ENCODE measurements at places on chromosomes 6 and 20. TPM values are rescaled to one million over a fixed set of nuclear protein-coding genes. Genes with fewer than 3 reads are reported as not detected.

- no peak for DNase-seq
These were observed 61.1 kb upstream of the FBXO30 start for GRCh38 chr6:145875496-145876211.

DNA sequence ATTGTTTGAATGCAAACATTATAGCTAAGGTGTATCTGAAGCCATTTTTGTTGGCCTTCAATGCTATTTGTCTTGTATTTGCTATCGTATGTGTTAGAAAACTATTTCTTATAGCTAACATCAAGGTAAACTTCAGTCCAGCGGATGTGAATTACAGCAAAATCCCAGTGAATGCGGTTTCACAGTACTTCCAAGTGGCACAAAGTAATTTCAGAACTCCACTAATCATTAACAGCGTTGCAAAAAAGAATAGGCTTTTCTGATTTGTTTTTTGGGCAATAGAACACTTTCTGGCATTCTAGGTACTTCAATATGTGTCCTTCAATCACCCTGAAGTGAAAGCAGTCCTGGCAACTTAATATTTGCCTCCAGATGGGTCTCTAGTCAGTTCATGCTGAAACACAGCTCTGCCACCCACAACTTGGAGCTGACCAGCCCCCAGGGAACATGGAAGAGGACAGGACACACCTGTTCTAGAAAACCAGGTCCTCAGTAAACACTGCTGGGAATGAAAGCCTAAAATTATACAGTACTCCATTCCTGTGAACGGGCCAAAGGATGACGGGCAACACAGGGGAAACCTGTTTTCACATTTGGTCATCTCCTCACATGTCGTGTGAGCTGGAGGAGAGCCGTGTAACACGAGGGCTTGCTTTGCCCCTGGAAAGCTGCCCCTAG lies 9.7 kb upstream of the MRPS10 start:
- no peak for DNase-seq

GRCh38 chr6:138115201-138115600 lies 8.0 kb upstream of the PERP start:
- DNase-seq = no peak

Gene IYD
- total RNA-seq = not detected

Gene PTPN1
- 21.8 TPM for total RNA-seq

GRCh38 chr20:24643731-24644626 lies 174.6 kb downstream of the SYNDIG1 start:
- DNase-seq = no peak

Gene ABT1
- 11.0 TPM for total RNA-seq

DNA sequence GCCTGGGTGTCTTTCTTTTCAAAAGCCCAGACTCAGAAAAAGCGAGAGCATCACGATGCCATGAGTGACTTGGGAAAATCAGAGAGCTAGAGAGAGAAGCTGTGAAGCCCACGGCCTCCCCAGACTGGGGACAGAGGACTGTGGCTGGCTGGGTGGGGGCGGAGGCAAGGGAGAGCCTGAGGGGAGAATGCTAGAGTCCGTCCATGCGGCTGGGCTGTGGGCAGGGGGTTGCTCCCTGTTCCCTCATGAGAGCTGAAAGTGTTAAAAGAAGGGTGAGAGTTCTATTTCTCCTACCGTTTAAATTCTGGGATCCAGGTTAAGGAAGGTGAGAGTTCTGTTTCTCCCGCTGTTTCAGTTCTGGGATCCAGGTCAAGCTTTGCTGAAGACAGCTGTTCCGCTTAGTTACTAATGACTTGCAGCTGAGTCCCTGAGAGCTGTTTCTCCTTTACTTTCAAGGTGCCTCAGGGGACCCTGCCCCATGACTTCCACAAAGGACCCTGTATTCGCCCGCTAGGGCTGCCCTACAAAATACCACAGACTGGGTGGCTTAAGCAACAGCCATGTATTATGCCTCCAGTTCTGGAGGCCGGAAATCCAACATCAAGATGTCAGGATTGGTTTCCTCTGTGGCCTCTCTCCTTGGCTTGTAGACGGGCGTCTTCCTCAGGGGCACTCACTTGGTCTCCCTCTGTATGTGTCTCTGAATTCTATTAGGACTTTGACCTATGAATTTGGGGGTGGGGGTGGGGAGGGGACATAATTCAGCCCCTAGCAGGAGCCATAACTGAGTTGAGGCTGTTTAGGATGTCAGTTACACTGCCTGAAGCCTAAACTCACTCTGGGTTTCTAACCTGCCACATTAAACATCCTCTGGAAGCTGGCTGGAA lies 127.0 kb downstream of the PXDC1 start:
- no peak for DNase-seq

DNA sequence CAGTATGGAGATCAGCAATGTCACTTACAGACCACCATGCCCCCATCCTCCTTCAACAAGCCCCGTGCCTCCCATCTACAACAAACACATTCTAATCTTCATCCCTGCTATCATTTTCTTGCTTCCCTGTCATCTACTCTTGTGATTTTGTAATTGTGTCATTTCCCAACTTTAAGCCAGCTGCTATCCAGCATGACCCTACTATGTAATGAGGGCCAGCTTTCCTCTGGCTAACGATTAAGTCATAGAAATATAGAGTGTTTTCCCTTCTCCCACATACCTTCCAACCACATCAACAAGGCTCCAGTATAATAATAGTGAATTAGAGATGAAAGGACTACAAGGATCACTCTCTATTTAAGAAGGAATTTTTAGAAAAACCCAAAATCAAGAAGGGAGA lies 607.0 kb downstream of the TENT5A start:
- no peak for DNase-seq

GRCh38 chr20:57351042-57351783 lies at the start of gene RAE1:
Gene RAE1 (plus strand): TSS chr20:57351255. CDS start chr20:57354039, 2,784 bp downstream.
- DNase-seq = peak; percentile 89

DNA sequence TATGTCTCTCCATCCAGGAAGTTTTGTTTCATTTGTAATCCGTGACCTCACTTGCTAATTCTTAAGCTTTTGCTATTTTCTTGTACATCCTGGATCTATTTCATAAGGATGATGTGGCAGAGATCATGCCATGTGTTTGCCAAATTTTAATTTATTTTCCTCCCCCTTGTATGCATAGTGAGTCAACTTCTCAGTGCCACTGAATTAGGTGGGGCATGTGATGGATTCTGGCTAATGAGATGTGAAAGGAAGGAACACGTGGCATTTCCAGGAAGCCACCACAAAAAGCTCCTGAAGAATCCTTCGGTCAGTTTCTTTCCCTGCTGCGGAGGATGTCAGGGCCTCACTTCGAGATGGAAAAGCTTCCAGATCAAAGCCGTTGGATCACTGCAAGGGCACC lies 86.2 kb upstream of the PRL start:
- DNase-seq = no peak

GRCh38 chr6:135983718-135984343 lies 132.3 kb downstream of the PDE7B start:
- peak; percentile 13 for DNase-seq

DNA sequence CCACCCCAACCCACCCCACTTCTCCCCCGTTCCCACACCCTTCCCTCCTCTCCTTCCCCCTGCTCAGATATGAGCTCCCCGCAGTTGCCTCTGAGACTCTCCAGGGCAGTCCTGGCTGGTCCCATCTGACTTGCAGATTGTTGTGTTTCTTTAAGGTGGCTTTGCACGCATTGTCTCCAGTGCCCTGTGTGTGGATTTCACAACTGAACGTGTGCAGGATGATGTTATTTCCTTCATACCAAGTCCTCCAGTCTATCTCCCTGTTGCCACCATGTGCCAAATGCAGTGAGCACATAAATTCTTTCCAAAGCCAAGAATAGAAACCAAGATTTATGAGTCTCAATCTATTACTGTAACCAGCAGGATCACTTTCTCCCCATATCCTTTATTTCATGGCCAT lies 79.1 kb downstream of the TMEM242 start:
- DNase-seq = peak; percentile 20

Gene RIN2
- 32.0 TPM for total RNA-seq

GRCh38 chr6:116556065-116556464 lies 2.5 kb downstream of the CALHM4 start:
- DNase-seq = no peak

GRCh38 chr6:149094934-149095351 lies 222.6 kb upstream of the TAB2 start:
- DNase-seq = no peak

DNA sequence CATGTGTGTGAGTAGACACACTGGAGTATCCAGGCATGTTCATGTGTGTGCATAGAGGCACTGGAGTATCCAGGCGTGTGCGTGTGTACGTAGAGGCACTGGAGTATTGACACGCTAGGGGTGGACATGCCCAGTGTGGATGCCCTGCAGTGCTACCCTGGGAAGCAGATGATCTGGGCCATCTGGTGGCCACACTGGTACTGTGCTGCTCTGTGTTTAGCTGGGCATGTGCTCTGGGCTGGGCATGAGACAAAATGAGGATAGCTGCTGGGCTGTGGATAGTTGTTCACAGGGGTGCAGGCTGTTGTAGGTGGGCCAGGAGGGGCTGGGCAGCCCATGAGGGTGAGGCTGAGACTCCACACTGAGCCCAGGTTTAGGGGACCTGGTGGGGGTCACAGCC lies 24.0 kb upstream of the NPBWR2 start:
- no peak for DNase-seq

- no peak for DNase-seq
These were observed 252.2 kb downstream of the ADGB start for GRCh38 chr6:146850981-146851380.

Gene VSX1
- 0.11 TPM for total RNA-seq

Gene SLC17A4
- total RNA-seq = not detected

GRCh38 chr20:64105846-64106434 lies 1.4 kb downstream of the NPBWR2 start:
- no peak for DNase-seq

Gene DACT2
- 5.7 TPM for total RNA-seq

GRCh38 chr6:149140137-149140909 lies 177.2 kb upstream of the TAB2 start:
- DNase-seq = no peak

DNA sequence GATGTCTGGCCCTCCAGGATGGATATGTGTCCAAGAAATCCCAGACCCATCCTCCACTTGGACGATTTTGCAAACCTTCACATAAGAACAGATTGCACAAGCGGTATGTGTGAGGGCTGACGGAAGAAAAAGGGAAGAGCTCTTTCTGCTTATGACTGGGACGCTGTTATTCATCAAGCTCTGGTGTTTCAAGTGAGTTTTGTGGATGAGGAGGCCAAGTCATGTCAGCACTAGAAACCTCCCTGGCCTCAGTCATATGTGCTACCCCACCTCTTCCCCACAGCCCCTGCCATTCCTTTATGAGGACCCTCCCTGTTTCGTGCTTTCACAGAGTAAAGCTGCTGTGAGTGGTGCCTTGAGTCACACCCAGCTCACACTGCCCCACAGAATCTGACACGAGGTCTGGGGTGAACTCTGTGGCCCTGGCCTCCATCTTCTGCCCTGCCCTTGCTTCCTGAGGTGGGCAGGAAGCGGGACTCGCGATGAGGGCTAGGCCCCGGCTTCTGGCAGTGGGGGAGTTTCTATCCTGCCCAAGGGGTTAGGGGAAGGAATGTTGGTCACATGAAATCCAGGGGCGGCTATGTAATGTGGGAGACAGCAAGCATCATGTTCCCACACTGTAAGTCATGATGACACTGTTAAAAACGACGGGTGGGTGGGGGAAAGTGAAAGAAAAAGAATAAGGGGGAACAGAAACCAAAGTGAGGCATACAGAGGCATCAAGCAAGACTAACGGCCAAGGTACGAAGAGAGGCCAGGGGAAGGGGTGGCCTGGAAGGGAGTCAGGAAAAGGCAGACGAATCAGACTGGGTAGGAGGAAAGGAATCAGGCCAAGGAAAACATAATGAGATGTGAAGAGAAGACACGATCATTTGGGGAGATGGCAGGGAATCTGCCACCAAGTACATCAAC lies 78.1 kb downstream of the PRDM1 start:
- peak; percentile 67 for DNase-seq

Gene TCF21
- not detected for total RNA-seq

- no peak for DNase-seq
These were observed 6.5 kb upstream of the TMEM242 start for GRCh38 chr6:157329829-157330228.

GRCh38 chr6:14360565-14360964 lies 243.0 kb downstream of the CD83 start:
- DNase-seq = no peak

DNA sequence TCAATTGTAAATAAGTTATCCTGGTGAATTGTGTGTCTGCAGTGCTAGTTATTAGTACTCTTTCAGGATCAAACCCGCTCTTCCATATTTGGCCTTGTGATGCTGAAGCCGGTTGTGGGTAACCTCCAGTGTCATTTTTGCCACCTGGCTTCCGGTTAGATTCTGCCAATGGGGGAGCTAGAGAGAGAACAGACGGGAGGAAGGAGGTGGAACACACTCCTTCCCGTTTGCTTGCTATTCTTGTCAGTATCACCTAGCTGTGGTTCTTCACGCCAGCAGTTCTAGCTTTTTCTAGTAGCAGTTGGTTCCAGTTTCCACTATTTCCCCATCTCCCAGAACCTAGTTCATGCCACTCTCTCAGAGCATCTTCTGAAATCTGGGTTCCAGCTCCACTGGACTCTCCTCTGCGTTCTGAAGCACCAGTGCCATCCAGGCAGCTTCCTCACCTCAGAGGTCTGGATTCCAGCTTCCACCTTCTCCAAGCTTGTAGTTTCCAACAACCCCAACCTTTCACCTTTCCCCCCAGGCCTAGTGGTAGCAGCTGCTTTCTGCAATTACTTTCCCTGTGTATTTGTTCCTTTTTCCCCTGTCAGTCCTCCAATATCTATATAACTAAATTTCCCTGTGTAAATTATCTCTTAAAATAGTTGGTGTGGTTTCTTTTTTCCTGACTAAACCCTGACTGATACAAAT lies 46.9 kb upstream of the LOC128125822 start:
- DNase-seq = no peak

Gene SRSF12
- total RNA-seq = 28.2 TPM

Gene ULBP3
- total RNA-seq = 5.6 TPM

GRCh38 chr6:109458774-109459531 lies 3.4 kb upstream of the MICAL1 start:
- DNase-seq = no peak

GRCh38 chr6:12013307-12013719 lies 1.2 kb downstream of the HIVEP1 start:
- no peak for DNase-seq

Gene SLC4A11
- 0.20 TPM for total RNA-seq

Gene TMEM217
- total RNA-seq = 1.4 TPM

All from spinal cord (tissue), 10 donors.